Stimulated activated CD8-positive, alpha-beta memory T cell treated with anti-CD3 and anti-CD28 coated beads, Interleukin-15, amount 100 ng/mL, for 24 hours (primary cell): ENCODE measurements at places on chromosomes 1 and 21.

- DNase-seq, result no peak
These were observed 6.9 kb upstream of the ADAR start for GRCh38 chr1:154614901-154615300.

- no peak for DNase-seq
These were observed 79.7 kb downstream of the RUNX3 start for GRCh38 chr1:24850328-24850920.

DNA sequence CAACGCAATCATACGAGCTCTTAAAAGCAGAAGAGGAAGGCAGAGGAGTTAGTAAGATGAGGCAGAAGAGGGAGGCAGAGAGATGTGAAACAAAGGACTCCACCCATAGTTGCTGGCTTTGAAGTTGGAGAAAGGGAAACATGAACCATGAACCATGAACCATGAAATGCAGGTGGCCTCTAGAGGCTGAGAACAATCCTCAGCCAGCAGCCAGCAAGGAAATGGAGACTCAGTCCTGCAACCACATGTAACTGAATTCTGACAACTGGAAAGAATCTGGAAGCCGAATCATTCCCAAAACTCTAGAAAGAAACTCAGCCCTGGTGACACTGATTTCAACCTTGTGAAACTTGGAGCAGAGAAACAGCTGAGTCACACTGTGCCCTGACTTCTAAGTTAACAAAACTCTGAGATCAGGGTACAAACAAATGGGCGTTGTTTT, 10.1 kb downstream of the DIPK1A start:
- DNase-seq, result no peak

- DNase-seq, result no peak
These were observed 35.3 kb downstream of the TMEM50B start for GRCh38 chr21:33444499-33444898.

DNA sequence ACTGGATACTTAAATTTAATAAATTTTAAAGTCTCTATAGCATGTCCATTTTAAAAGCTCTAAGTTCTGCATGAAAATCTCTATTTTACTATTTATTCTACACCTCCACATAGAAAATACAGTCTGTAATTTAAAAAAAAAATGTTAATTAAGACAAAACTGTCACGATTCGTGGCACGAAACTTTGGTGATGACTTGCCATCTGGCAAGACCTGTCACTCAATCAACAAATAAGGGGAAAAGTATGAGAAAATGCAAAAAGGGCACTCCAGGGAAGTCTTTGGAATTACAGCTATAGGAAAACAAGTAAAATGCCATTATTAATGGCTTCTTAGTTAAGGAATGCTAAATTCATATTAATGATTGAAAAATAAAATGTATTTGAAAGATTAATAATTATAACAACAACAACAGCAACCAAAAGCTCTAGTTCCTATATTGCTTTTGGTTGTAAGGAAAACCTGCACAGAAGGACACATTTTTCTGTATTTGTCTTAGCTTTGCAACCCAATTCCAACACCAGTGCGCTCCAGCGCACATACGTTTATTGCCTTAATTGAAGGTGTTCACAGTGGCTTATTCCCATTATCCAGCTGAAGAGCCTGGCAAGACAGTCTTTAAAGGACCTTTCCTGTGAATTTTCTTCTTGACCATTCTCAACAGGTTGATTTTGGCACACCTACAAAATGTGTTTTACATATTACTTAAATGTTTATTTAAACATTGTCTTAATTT, 107.8 kb downstream of the PLPPR5 start:
- no peak for DNase-seq

DNA sequence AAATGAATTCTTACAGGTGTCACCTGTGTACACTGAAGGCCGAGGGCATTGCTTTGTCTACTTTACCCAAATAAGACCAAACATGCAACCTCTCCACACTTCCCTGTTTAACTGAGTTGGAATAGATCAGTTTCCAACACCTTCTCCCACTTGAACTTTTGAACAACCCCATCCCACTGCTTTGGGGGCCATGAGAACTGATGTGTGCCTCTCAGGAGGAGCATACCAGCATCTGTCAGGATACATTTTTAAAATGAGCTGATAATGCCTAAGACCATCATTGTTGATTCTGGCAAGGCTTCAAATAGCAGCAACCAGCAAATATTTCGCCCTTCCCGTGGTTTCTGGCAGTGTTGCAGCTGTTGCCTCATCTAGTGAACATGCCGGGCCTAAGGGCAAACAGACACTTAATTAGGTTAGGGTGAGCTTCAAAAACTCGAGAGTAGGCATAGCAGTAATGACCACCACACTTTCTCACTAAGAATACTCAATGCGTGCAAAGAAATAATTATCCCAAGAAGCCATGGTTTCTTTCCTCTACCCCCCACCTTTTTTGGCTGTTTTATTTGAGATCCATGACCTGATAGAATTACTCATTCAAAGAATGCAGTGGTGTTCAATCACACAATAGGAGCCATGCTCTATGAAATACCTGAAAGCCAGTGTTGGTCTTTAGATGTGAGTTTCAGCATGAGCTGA, 63.7 kb downstream of the MAP10 start:
- DNase-seq, result no peak

- DNase-seq, result no peak
These were observed 547.4 kb downstream of the LTN1 start for GRCh38 chr21:28445141-28445830.

DNA sequence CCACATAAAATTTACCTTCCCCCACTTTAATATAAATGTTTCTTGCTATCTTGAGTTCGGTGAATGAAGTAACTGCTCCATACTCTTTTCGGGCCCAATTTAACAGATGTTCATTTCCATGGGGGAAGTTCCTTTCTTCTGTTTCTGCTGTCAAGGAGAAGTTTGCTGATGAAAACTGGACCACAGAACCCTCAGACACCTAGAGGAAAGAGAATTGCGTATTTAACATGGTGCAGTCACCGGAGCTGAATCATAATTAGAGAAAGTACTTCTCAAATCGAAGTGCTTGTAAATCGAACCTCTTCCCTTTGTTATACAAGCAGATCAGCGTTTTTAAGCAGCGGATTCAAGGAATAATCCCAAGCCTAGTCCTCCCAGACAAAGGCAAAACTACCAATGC, 151.2 kb downstream of the TGFBR3 start:
- no peak for DNase-seq

DNA sequence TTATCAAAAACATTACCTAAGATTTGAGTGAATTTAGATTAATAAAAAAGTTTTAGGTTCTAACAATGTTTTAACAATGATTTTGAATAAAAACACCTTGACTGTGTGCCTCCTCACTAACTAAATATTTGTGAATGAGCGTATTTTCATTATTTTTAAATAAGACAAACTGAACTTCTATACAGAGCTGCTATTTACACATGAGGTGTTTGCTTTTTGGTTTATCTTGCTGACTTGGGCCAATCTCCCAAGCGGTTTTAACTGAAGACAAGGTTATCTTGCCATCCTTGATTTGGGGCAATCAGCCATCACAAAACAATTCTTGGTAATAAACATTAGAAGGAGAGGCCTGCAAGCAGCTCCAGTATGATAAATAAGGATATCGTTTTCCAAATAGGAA, 108.2 kb upstream of the NRIP1 start:
- DNase-seq, result no peak

- DNase-seq, result no peak
These were observed 5.9 kb downstream of the KRTAP10-1 start for GRCh38 chr21:44533891-44534627.

- no peak for DNase-seq
These were observed 113.5 kb downstream of the RIPK4 start for GRCh38 chr21:41653243-41653953.

DNA sequence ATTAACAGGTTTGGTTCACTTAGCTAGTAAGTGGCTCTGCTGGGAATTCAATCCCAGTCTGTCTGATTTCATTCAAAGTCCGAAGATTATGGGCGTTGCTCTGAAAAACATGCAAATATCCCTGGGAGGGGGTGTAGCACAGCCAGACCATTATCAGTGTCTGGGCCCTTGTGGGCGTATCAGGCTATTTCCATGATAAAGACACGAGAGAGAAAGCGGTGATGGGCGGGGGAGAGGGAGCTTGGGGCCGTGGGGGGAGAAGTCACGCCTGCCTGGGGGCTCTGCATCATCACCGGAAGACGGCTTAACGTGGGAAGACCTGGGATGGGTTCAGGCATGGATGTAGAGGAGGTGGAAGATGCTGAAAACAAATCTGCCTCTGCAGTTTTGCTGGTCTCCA, 25.8 kb downstream of the IL6R start:
- no peak for DNase-seq

DNA sequence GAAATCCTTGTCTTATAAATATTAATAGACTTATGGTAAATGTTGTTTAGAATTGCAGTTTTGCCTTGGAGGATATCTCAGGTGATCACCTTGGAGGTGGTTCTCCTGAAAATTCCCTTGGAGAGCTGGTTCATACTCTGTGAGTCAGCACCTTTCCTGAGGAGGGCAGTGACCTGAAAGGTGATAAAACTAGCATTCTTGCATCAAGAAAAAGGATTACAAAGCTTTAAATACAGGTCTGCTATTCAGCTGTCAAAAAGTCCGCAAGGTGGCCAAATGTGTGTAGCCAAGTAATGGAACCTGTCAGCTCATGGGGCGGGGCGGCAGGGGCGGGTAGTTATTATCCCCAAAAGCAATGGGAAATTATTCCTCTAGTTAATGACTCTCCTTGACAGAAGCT, 52.8 kb upstream of the EDARADD start:
- no peak for DNase-seq

- no peak for DNase-seq
These were observed 42.2 kb downstream of the FHAD1 start for GRCh38 chr1:15289251-15289651.

GRCh38 chr1:110465038-110465813, 14.3 kb downstream of the PROK1 start:
- DNase-seq, result no peak

DNA sequence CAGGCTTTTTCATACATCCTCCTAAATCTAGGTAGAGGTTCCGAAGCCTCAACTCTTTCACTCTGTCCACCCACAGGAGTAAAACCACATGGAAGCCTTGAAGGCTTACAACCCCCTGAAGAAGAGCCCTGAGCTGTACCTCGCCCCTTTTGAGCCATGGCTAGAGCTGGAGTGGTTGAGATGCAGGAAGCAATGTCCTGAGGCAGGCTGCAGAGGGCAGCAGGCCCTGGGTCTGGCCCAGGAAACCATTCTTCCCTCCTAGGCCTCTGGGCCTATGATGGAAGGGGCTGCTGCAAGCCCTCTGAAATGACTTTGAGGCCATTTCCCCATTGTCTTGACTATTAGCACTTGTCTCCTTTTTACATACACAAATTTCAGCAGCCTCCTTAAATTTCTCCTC, 1503.0 kb downstream of the KCNT2 start:
- no peak for DNase-seq

DNA sequence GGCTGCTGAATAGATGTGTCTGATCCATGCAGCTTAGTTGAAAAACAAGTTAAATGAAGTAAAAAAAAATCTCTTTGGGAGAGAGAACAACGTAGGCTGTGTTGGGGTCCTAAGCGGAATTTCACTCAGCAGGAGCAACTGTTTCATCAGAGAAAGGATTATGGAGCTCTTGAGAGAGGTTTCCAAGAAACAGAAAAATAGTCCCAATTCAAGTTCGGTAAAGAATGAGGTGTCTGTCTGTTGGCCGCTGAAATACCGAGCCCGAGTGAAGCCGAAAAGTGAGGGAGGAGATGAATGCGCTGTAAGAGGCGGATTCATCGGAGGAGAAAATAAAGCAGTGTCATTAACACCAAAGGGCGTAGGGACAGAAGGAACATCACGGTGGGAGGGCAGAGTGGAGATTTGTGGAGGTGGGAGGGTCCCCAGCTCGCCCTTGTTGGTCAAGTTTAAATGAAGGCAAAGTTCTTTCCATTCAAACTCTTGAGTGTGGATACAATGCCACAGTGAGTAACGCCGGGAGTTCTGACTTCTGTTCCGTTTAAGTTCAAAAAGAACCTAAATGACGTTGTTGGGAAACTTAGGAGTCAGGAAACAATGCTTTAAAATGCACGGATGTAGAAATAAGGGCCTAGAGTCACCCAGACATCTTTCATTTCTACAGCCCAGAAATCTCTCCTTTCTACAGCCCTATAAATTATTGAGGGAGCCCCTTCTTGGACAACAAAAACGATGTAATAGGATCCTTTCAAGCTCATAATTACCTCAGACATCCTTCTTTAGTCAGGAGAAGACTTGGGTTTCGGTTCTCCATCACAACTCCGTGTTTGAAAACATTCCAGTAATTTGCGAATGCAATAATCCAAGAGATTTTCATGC, 15.6 kb upstream of the SLC45A1 start:
- DNase-seq, result no peak

DNA sequence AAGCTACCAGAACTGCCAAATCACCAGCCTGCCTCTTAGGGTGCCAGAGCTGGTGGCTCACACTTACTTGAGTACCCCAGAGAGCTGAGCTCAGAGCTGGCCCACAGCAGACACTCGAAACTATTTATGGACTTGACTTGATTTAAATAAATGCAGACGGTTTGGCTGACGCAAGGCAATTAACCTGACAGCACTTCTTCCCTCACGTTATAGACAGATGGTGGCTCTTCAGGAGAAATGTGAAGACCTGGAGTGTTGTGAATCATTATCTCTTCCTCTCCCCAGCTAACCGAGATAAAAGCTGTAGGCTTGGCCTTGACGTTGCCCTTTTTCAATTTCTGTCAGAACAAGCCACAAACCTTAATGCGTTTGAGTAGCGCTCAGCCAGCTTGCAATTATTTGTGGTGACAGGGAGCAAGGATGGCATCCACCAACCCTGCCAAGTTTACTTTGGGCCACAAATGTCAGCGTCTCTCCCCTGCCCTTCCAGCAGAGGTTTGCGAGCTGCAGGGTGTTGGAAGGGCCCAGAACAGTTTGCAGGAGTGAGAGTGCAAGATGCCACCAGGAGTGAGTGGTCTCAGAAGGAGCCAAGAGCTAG, 34.0 kb upstream of the BCAR3 start:
- DNase-seq, result no peak

GRCh38 chr1:11676386-11677103, 4.4 kb downstream of the MAD2L2 start:
- no peak for DNase-seq

GRCh38 chr1:238005116-238005515, 114.4 kb upstream of the ZP4 start:
- no peak for DNase-seq

DNA sequence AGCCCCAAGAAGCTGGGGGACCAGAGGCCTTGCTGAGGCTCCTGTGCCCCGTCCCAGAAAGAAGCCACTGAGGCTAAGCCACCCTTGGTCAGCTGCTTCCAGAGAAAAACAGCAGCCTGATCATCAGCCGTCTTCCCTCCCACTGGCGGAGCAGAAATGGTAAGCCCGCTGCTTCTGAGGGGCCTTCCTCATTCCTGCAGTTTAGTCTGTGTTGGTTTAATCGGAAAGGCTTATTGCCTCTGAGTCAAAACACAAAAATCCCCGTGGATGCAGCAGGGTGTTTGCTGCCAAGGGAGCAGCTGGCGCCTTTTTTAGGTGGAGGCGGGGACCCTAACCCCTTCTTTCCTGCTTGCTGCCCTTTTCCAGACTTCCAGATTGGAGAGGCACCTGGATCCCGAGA, 33.9 kb downstream of the SPSB1 start:
- DNase-seq, result no peak
